ENCODE measurements at places on chromosomes 4 and X. TPM values are rescaled to one million over a fixed set of nuclear protein-coding genes. Genes with fewer than 3 reads are reported as not detected.

PNCK gene
- total RNA-seq: 26.8 TPM

MAGEC1 gene
- total RNA-seq: not detected

STPG2 gene
- 0.11 TPM for total RNA-seq

EVC2 gene
- total RNA-seq: 7.1 TPM

SPATA18 gene
- 5.5 TPM for total RNA-seq

GRCh38 chrX:133888984-133889383 lies 96.4 kb downstream of the GPC3 start:
- DNase-seq: no peak

- no peak for DNase-seq
Observed at GRCh38 chr4:73576381-73576780, 43.9 kb downstream of the RASSF6 start.

DNA sequence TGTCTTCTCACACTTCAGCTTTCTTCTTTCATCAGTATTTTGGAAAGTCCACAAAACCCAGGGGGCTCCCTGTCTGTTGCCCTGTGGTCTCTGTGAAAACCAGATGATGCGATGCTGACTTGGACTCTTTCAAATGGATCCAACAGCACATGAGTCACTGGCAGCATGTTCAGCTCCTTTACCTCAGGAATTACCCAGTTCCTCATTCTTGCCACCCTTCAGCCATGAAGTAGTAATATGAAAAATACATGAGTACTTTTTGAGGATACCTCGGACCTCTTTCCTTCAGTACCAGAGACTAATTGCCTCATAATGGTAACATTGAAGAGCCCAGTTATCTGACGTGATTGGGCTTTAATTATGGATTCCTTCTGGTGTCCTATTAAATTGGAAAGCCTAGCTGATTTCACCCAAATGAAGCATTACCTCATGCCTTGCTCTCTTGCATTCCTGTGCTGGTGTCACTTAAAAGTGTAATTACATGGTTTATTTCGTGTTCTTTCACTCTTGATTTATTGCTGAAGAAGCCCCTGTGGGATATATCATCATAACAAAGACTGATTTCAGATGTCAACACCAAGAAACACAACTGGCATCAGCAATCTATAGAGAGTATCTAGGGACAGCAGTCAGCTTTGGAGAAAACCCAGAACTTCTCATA lies 63.4 kb downstream of the NFKB1 start:
- DNase-seq: no peak

GRCh38 chr4:154720123-154720522 lies 23.7 kb upstream of the LRAT start:
- DNase-seq: no peak

DNA sequence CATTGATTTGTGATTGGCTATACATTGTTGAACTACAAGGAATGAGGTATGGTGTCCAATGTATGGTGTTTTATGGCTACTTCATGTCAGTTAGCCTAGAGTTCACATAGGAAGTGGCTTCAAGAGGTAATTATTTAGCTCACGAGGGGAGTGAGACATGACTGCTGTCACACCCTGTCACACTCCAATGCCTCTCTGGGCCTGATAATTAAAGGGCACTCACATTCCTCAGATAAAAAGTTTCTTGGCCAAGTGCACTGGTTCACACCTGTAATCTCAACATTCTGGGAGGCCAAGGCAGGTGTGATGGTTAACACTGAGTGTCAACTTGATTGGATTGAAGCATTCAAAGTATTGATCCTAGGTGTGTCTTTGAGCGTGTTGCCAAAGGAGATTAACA lies 65.0 kb upstream of the DDX60 start:
- DNase-seq: no peak

GRCh38 chrX:147950352-147950751 lies 30.8 kb upstream of the FMR1NB start:
- DNase-seq: no peak

- DNase-seq: no peak
Observed at GRCh38 chr4:72817012-72817411, 248.0 kb upstream of the ADAMTS3 start.
